ENCODE measurements at places on chromosomes 16 and 17.
A peak's percentile ranks its signal among the peaks of the same experiment; 100 is the strongest.

GRCh38 chr16:5509794-5510193 lies 412.2 kb upstream of the EEF2KMT start:
- no peak for DNase-seq

GRCh38 chr16:79079656-79080420 lies 520.7 kb downstream of the MAF start:
- no peak for DNase-seq

DNA sequence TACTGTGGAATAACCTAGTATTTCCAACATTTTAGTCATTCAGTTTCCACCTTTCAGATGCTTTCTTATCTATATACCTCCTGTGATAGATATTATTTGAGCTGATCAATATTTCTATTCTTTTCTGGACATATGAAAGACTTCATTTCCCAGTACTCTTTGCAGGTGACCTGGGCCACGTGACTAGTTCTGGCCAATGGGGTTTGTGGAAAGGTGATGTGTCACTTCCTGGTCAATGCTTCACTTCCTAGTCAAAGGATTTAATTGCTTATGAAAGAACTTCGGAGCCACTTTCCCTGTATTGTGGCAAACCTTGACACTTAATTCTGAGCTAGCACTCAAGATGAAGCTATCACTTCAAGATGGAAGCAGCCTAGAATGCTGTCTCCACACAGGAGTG lies 248.9 kb upstream of the FOXF1 start:
- no peak for DNase-seq

GRCh38 chr16:14487579-14487978 lies 142.5 kb downstream of the PARN start:
- no peak for DNase-seq

DNA sequence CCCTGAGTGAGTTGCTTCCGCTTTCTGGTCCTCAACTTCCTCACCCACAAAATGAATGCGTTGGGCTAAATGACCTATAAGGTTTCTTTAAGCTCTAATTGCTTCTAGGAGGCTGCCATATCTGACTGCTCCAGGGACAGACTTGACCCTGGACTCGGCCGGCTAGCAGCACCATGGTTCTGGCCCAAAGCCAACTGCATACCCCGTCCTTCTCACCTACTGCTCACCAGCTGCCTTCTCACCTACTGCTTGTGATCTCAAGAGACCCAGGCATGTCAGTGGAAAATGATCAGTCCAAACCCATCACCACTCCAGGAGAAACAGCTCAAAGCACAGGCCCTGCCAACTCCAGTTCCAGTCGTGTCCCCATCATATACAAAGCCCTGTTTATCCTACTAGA lies 124.3 kb upstream of the IRX5 start:
- no peak for DNase-seq

GRCh38 chr17:74599448-74599939 lies 7.4 kb upstream of the CD300LD start:
- no peak for DNase-seq

DNA sequence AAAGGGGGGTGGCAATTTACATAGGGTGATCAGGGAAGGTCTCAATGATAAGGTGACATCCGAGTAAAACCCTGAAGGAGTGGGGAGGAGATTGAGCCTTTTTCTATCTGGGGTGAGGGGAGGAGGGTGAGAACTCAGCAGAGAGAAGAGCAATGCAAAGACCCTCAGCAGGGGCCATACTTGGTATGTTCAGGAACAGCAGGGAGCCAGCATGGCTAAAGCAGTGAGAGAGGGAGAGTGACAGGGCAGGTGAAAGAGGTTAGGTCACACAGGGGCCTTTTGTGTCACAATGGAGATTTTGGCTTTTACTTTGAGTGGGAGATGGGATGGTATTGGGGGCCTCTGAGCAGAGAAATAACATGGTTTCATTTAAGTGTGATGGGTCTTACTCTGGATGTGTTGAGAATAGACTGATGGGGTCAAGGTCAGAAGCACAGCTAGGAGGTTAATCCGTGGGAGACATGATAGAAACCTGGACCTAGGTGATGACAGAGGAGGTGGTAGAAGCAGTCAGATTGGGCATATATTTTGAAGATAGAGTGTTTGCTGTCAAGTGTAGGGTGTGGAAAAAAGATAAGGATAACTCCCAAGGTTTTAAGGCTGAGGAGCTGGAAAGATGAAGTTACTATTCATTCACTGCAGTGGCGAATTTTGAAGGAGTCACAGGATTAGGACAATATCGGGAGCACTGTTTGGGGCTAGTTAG lies 6.2 kb downstream of the SP2 start:
- no peak for DNase-seq

GRCh38 chr16:88003736-88004135 lies 52.5 kb downstream of the BANP start:
- DNase-seq: no peak

GRCh38 chr16:23504076-23504452 lies 6.2 kb downstream of the GGA2 start:
- DNase-seq: no peak

DNA sequence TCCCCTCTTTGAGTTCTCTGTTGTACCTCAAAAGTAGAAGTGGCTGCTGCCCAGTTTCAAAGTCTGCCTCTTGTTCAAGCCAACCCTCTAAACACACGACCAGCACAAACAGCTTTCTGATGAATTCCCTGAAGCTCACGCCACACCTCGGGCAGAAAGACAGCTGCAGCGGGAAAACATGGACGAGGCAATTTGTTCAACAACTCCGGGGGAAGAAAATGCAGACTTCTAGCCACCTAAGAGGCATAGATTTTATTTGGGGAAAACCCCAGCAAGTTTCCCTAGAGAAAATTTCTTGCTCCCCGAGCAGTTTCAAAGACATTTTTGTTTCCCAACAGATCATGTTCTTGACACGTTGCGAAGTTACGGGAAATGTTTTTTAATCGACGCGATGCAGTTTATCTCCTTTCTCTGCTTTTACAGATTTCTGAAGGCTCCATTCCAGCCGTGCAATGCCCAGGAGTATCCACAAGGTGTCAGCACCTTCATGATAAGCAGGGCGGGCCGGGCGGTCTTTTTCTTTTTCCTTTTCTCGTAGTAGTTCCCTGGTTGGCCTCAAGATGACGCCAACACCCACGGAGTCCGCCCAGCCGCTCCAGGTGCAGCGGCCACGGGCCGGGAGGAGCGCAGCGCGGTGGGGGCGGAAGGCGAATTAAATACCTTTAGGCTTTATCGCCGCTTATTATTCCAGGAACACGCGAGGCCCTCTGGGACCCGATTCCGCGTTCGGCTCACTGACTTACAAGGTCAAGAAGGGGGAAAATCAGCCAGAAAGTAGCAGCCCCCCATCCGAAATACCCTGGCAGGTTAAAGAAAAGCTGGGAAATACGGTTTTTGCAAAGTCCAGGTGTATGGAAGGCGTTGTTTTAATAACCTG lies 2.9 kb upstream of the FOXC2 start:
- DNase-seq: peak; percentile 66
